ENCODE measurements at places on chromosomes 7 and 10.
A peak's percentile ranks its signal among the peaks of the same experiment; 100 is the strongest.

GRCh38 chr10:96576277-96576980 lies 10.4 kb downstream of the TM9SF3 start:
- no peak for DNase-seq

GRCh38 chr10:12389154-12389734 lies 39.9 kb downstream of the CAMK1D start:
- no peak for DNase-seq

DNA sequence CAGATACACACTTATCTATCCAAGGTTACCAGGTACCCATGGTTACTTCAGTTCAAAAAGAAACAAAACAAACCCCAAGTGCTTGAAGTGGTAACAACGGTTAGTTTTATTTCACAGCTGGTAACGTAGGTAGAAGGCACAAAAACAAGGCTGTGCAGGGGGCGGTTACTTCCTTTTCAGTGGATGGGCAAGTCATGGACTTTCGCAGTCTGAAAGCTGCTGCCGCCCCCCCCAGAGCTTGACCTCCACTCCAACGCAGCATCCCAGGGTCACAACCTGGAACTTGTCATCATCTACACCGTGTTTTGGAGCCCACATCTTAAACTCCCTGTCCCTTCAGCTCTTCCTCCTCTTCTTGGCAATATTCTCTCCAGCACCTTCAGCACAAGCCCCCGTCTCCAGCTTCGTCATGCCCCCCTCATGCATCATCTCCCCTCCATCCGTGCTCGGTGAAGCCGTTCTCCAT lies 181.2 kb upstream of the ITGB1 start:
- DNase-seq, result no peak

DNA sequence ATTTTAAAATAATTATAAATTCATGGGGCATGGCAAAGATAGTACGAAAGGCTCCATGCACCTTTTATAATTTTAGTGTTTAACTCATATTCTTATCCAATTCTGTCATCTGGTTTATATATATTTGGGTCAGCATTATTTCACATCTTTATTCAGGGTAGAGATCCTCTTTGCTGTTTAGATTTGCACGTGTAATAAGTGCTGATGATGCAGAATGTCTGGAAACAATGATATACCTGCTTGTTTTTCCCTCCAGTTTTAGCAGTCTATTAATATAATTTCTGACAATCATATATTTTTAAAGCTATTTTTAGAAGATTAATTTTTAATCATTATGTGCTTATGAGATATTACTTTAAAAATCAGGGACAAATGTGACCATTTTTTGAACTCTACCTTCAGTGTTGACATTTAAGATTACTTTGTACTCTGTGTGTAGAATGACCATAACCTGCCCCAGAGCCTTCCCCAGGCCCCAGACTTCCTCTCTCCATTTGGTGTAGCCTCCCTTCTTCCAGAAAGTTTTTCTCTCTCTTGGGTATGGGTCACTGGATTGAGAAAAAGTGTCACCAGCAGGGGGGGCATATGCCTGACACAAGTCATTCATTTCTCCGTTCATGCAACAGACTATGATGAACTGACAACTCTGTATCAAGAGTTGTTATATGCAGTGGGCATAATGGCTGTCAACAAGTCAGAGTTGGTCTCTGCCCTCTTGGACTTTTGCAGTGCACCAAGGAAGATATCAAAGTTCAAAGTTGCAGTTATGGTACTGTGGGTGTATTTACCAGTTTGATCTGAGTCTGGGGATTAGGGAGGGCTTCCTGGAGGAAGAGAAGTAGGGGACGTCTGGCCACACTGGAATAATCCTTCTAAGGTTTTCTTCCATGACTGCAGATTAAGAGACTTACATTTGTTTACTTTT lies 192.6 kb upstream of the CCDC6 start:
- no peak for DNase-seq

- no peak for DNase-seq
These were observed 72.7 kb upstream of the SEC61G start for GRCh38 chr7:54831644-54832095.

- DNase-seq, result no peak
These were observed 56.0 kb downstream of the UBE2H start for GRCh38 chr7:129896568-129897382.

- DNase-seq, result no peak
These were observed 66.9 kb downstream of the STK17A start for GRCh38 chr7:43649755-43650274.

DNA sequence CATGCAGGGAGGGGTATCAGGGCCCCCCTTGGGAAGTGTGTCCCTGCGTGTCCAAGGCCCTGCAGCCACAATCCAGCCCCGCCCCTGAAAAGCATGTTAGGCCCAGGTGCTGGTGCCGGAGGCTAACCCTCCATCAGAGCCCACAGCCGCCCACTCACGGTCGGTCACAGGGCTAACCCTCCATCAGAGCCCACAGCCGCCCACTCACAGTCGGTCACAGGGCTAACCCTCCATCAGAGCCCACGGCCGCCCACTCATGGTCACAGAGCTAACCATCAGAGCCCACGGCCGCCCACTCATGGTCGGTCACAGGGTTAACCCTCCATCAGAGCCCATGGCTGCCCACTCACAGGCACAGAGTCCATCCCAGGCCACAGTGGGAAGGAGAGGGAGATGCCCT lies 426.0 kb downstream of the DNAJB6 start:
- no peak for DNase-seq

GRCh38 chr7:28434510-28434909 lies 22.2 kb downstream of the CREB5 start:
- DNase-seq, result no peak

GRCh38 chr7:104984585-104985258 lies 29.3 kb upstream of the KMT2E start:
- no peak for DNase-seq

GRCh38 chr7:135445690-135446089 lies 64.2 kb downstream of the CNOT4 start:
- no peak for DNase-seq

GRCh38 chr7:151462306-151462779 lies 22.4 kb upstream of the CRYGN start:
- DNase-seq, result no peak

DNA sequence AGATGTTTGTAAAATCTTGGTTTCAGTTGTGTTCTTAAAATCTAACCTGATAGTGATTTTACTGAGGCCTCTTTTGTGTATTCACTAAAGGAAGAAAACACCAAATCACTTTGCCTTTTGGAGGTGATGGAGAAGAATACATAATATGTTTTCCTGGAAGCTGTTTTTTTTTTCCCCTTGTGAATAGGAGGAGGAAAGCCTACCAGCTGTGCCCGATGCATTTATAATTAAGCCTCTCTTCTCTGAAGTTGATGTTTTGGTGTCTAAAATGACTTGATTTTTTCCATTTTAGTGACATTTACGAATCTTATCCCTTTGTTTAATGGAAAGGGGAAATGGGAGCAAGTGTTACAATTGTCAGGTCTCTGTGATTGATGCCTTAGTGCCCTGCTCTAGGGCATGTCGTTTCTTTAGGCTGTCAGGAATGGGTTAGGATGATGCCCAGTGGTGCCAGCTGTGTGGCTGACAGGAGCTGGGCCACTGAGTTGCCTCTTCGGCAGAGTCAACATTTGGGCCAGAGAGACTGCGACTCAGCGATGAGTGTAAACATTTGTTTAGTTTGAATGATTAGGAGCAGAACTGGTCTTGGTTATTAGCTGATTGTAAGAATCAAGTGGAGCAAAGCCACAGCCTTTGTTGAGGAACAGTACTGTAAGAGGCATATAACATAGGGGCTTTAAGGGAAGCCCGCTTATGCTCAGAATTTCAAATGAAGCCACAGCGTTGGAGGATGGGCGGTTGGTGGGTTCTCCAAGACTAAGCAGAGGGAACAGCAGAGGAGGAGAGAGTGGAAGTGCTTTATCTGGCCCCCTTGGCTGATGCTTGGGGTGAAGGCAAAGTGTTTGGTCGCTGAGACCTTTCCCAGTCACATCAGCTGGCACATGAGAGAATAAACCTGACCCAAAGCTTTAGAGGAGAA lies 81.6 kb downstream of the CDK14 start:
- DNase-seq, result no peak

DNA sequence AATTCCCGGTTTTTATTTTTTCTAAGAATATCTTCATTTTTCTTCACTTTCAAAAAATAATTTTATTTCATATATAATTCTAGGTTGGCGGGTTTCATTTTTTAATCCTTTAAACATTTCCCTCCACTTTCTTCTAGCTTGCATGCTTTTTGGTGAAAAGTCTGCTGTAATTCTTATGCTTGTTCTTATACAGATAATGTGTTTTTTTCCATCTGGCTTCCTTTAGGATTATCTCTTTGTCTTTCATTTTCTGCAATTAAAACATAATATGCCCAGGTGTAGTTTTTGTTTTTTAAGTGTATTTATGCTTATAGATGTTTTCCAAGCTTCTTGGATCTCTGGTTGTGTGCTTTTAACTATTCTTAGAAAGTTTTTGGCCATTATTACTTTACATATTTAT lies 341.3 kb upstream of the SEMA3C start:
- no peak for DNase-seq

DNA sequence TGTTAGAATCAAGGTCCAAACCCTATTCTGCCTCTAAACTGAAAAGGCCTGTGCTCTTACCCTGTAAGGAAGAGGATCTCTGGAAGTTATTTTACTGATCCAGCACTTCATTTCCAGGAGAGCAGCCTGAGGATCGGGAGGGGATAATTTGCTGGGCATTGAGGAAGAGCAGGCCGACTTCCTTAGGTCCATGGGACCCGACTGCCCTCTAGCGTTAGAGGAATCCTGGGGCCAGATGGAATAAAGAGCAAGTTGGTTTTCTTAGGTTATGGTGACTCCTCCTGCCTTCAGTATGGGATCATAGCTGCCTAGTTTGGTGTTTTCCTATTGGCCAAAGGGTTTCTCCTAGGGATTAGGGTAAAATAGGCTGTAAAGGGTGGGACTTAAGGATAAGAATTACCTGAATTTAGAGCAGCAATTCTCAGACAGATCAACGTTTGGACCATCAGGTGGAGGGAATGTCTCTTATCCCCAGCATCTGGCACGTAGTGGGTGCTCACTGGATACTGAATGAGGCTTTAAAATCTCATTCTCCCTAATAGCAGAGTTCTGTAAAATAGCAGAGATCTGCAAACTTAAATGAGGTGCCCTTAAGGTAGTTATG lies 40.0 kb upstream of the SORBS1 start:
- peak; percentile 83 for DNase-seq

GRCh38 chr7:28267012-28267411 lies 86.4 kb upstream of the JAZF1 start:
- DNase-seq, result no peak

DNA sequence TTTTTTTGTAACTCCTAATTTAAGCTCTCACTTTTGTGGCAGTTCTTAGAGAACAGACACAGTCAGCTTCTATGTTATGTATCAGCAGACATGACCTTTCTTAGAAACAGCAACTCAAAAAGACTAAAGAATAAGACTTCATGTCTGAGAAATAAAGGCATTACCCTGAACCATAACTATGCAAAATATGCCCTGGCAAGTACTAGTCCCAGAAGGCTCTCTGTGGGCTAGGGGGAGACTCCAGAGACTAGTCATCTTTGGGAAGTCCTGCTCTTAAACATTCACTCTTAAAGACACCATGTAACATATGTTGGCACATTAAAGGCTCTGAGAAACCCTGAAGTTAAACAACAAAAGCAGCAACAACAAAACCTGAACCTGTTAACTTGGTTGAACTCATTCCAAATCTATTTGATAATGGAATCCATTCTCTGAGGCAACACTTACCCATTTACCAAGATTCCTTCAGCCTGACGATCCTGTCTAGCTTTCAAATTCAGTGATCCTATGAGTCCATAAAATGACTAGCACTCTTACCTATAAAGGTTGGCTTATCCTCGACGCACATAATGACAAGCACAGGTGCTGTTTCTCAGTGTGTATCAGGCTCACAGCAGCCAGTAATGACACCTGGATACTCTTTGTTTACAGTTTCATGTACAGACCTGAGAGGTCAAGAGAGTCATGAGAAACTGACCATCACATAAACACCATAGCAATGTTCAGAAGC lies 62.3 kb downstream of the OSBPL3 start:
- DNase-seq, result no peak

GRCh38 chr7:114459574-114459973 lies 45.0 kb downstream of the FOXP2 start:
- DNase-seq, result no peak

- DNase-seq, result no peak
These were observed 950 bp upstream of the GCC1 start for GRCh38 chr7:127586346-127586745.

DNA sequence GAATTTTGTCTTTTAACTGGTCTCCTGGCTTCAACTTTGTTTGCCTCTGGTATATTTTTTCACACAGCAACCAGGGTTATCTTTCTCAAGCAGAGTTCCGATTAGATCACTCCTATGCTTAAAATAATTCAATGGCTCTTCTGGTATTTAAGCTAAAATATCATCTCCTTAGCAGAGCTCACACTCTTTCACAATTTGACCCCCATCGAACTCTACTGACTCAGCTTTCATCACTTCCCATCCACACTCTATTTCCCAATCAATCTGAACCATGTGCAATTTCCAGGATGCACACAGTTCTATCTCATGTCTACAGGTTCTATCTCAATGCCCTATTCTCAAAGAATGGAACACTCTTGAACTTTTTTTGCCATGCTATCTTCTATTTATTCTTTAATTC lies 809.5 kb downstream of the GRID1 start:
- no peak for DNase-seq

DNA sequence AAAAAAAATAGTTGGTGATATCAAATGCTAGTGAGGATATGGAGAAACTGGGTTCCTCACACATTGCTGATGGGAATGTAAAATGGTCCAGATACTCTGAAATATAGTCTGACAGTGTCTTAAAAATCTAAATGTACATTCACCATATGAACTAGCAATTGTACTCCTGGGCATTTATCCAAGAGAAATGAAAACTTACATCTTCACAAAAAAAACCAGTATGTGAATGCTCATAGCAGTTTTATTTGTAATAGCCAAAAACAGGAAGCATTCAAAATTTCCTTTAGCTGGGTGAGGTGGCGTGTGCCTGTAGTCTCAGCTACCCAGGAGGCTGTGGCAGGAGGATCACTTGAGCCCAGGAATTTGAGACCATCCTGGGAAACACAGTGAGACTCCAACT lies 2.1 kb upstream of the SSC4D start:
- DNase-seq, result no peak
